ENCODE measurements at places on chromosomes 7 and 10. TPM values are rescaled to one million over a fixed set of nuclear protein-coding genes. Genes with fewer than 3 reads are reported as not detected.

Gene C10orf67
- 0.47 TPM for polyA plus RNA-seq

Gene MYH16
- not detected for polyA plus RNA-seq

Gene FAM25G
- not detected for polyA plus RNA-seq

Gene SLC18A3
- not detected for polyA plus RNA-seq

Gene TRIL
- not detected for polyA plus RNA-seq

Gene IL15RA
- 9.1 TPM for polyA plus RNA-seq

Gene CYP3A7
- not detected for polyA plus RNA-seq

Gene CYP2E1
- not detected for polyA plus RNA-seq

Gene GSDME
- not detected for polyA plus RNA-seq

Gene WNT2
- not detected for polyA plus RNA-seq

Gene GTF2I
- polyA plus RNA-seq = 37.7 TPM
